Daoy (cell line): ENCODE measurements at places on chromosomes 16 and 17. TPM values are rescaled to one million over a fixed set of nuclear protein-coding genes. Genes with fewer than 3 reads are reported as not detected.

DNA sequence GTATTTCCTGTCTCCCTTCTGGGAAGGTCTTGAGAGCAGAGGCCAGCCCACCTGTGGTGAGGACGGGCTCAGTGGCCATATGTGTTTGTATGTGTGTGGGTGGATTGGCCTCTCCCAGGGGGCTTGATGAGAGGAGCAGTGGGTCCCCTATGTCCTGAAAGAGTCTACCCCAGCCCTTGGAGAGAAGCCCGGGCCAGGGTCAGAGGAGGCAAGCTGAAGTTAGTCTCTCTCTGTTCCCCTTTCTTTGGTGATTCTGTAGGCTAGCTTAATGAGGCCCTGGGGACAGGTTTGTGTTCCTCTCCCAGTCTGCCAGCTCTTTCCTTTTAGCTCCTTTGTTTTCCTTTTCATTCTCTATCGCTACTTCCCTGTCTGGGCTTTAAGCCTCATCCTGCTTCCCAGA is 23.8 kb upstream of the NFATC3 start:
- no peak for DNase-seq

GRCh38 chr16:89096768-89097391 is 3.2 kb downstream of the ACSF3 start:
- no peak for DNase-seq

- no peak for DNase-seq
Observed at GRCh38 chr17:17343160-17343735, 40.1 kb downstream of the NT5M start.

GRCh38 chr16:15996432-15997109 is 47.2 kb downstream of the ABCC1 start:
- peak; percentile 46 for DNase-seq

GRCh38 chr16:73092236-73092781 is 44.4 kb upstream of the ZFHX3 start:
- no peak for DNase-seq

Gene GAS2L2
- total RNA-seq: not detected in 2 replicates

Gene TMEM114
- not detected in 2 replicates for total RNA-seq

Gene SLC47A1
- not detected in 2 replicates for total RNA-seq

GRCh38 chr16:24054741-24055491 is 201.2 kb upstream of the CACNG3 start:
- no peak for DNase-seq

Gene TBC1D28
- total RNA-seq: not detected in 2 replicates

DNA sequence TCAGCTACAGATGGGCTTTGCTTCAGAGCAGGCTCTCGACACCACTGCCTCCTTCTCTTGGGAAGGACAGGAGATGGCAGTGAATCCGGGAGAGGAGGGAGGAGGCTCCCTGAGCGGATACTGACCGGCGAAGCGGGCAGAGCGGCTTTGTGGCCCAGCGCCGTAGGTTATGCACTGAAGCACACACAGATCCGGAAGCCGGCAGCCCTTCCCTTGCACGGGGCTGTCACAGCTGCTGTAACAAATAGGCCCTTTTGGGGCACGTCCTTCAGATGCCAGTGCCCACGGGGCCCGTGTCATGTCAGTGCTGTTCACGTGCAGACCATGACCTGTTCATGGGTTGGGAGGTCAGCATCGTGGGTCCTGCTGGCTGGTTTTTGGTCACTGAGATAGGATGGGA is 144.7 kb upstream of the CHMP6 start:
- DNase-seq: no peak

- no peak for DNase-seq
Observed at GRCh38 chr17:37605813-37606505, 3.3 kb downstream of the SYNRG start.

Gene ABCC3
- total RNA-seq: 10.4 and 14.3 TPM in 2 replicates

DNA sequence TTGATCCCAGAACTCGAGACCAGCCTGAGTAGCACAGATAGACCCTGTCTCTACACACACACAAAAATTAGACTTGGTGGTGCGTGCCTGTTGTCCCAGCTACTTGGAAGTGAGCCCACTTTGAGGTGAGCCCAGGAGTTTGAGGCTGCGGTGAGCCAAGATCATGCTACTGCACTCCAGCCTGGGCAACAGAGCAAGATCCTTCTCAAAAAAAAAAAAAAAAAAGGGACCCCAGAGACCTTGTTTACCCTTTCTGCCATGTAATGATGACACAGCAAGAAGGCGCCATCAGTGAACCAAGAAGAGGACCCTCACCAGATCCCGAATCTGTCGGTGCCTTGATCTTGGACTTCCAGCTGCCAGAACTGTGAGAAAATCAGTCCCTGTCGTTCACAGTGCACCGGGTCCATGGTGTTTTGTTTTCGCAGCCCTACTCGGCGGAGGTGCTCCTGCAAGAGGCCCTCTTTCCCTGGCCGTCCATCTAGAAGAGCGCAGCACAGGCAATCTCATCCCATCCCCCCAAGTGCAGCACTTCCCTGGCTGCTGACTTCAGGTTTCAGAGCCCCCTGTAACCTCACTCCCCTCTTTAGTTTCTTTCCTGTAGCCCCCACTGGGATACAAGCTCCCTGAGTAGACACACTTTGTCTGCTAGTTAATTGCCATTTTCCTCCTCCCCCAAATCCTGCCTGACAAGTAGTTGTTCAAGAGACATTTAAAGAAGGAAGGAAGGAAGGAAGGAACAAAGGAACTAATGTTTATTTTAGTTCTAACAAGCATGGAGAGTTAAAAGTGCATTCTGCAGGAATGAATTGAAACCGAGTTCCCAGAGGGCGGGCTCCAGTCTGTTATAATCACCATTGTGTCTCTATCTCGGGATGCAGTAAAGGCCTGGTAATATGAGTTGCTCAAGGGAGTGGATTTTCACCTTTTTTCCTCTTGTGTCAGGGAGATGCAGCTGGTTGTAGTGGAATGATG is 115.3 kb downstream of the SNX29 start:
- no peak for DNase-seq

DNA sequence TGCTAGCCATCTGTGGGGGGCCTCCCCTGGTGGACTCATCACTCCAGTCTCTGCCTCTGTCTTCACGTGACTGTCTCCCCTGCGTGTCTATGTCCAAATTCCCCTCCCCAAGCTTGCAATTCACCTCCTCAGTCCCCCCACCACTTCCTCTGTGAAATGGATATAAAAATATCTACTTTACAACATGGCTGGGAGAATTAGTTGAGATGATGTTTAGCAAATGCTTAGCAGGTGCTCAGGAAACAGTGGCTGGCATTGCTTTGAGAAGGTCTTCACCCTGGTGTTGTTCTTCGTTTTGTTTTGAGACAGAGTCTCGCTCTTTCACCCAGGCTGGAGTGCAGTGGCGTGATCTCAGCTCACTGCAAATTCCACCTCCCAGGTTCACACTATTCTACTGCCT is 8.3 kb upstream of the ZCCHC14 start:
- no peak for DNase-seq

DNA sequence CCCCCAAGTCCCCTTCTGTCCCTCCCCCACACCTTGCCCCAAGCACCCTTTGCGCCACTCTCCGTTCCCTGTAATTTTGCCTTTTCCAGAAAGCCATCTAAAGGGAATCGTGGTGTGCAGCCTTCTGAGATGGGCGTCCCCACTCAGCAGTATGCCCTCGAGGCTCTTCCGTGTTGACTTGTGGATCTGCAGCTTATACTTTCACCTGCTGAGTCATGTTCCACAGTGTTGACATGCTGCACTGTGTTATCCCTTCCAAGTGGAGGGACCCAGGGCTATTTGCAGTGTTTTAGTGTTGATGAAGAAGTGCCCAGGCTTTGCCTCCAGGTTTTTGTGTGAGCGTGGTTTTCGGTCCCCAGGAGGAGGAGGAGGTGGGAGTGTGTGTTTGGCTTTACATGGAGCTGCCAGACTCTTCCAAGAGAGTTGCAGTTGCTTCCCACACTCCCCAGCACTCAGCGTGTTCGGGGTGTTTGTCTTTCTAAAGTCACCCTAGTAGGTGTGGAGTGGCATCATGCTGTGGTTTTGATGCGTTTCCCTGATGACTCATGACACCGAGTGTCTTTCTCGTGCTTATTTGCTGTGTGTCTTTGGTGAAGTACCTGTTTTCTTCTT is 32.1 kb upstream of the JPT2 start:
- DNase-seq: peak; percentile 25

DNA sequence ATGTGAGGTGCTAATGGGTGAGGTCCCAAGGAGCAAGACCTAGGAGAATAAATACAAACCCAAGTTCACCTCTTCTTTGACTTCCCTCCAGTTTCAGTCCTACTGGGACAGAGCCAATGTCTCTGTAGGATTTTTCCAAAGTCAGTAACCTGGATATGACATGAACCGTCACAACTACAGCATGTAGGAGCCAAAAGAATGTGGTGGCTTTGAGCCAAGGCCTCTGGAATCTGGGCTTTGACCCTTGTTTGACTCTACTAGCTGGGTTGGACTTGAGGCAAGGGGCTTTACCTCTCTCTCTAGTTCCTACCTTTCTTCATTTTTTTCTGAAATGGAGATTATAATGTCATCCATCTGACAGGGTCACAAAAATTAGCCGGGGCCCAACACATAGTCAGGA is 91.4 kb downstream of the CACNG3 start:
- no peak for DNase-seq

Gene HSD17B1
- total RNA-seq: under 0.01 and 0.09 TPM in 2 replicates

DNA sequence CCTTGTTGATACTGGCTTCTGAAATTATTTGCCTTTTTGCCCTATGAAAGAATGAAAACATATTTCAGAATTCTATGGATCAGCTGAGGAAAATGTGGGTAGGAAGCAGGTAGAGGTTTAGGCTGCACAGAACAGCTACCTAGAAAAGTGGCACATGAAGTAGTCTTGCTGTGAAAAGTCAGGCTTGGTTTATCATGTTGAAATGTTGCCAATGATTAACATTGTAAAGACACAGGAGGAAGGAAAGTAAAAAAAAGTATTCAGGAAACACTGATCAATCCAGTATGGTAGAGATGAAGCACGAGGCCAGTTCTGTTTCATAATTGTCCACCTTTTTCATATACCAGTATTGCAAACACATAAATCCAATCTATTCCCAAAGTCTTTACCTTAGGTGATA is 29.9 kb downstream of the ABCA6 start:
- no peak for DNase-seq

Gene MLYCD
- 1.6 and 2.5 TPM in 2 replicates for total RNA-seq

DNA sequence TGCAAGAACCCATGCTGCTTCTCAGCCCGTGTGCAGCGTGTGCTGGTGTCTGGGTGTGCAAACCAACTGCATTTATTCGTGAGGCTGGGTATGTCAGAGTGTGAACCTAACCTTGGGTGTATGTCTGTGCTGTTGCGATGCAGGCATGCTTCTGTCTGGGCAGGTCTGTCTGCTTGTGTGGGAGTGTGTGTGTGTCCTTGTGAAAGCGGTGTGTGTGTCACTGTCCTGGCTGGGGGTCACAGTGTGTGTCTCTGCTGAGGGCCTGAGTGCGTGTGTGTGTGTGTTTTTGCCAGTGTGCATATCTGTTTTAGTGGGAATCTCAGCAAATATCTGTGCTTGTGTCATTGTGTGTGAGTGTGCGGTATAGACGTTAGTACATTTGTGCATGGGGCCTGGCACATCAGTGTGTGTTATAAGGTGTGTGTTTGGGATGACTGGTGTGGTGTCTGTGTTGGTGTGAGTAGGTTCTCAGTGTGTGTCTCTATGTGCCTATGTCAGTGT is 121.8 kb downstream of the CYLD start:
- no peak for DNase-seq

Gene C17orf113
- total RNA-seq: 0.23 and 0.30 TPM in 2 replicates

DNA sequence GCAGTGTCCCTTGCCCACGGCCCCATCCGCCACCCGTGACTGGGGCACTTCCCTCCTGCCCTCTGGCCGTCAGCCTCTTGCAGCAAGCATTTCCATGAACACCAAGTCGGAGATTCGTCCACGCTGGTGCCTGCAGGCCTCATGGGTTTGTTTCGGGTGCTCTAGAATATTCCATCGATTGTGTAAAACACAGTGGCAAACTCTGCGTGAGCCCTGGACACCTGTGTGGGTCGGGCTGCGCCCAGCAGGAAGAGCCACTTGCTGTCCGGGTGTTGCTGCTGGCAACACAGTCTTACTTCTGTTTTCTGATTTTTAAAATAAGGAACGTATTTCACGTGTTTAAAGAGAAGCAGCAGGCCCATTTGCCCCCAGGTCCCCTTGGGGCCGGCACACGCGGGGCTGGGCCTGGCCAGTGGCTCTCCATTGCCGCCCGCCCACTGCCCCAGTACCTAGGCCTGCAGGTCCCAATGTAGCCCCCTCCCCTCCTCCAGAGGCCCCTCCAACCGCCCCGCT is 10.0 kb downstream of the CYBC1 start:
- DNase-seq: no peak

Gene ZFHX3
- 1.5 and 2.0 TPM in 2 replicates for total RNA-seq

Gene MED13
- total RNA-seq: 20.3 and 31.6 TPM in 2 replicates

DNA sequence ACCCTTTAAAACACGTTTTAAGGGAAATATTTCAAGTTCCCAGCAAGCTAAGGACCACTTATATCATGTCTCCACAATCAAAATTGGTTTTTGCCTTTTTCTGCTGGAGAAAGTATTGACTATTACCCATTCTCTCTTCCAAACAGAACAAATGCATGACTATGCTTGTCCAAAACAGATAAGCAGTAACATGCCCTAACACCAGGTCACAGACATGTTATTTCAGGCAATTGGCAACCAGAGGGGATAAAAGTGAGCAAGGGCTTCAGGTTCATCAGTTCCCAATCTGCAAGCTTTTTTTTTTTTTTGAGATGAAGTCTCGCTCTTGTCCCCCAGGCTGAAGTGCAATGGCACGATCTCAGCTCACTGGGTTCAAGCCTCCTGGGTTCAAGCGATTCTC is 15.0 kb downstream of the SKA2 start:
- DNase-seq: no peak

GRCh38 chr17:10286324-10286723 is 86.5 kb downstream of the MYH13 start:
- DNase-seq: peak; percentile 53

DNA sequence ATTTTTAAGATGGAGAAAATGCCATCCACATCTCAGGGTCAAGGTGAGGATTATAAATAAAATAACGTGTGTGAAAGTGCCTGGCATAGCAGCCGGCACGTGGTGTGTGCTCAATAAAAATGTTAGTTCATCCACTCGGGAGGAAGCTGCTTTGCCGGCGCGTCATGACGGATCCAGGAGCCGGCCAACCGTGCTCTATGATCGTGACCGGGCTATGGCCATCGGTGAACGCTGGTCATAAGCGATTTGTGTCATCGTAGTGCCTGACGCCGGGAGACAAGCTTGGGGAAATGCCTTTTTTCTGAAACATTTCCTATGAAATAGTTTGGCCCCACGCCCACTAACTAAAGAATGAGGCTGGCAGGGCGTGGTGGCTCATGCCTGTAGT is 74.0 kb downstream of the CMC2 start:
- DNase-seq: peak; percentile 72

DNA sequence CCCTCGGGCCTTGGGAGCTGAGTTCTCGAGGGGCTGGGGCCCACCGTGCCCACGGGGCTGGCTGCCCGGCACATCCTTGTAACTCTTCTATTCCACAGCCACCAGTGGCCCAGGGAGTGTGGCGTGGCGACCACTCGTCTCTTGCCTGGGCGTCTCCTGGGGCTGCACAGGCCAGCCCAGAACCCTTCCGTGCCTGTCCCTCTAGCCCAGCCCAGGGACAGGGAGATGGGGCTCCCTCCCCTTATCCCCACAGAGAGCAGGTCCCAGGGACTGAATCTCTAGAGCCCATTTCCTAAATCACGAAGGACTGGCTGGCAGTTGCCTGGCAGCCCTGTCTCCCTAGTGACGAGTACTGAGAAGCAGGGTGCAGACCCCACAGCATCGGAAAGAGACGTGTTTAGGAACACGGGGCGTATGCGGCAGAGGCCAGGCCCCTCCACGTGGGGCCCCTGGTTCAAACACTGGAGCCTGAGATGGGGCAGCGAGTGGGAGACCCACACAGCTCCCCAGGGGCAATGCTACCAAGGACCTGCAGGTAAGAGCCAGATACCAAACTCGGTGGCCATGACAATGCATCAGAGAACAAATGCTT is 51.0 kb downstream of the TIMM22 start:
- DNase-seq: no peak

Gene ST6GALNAC1
- not detected in 2 replicates for total RNA-seq
